Cortex of kidney (tissue), 1 donor: ENCODE measurements at places on chromosomes 7 and 10.

GRCh38 chr7:41628901-41629300 lies 74.0 kb downstream of the INHBA start:
- DNase-seq: no peak

GRCh38 chr7:158160199-158160598 lies 427.4 kb downstream of the PTPRN2 start:
- DNase-seq: no peak

DNA sequence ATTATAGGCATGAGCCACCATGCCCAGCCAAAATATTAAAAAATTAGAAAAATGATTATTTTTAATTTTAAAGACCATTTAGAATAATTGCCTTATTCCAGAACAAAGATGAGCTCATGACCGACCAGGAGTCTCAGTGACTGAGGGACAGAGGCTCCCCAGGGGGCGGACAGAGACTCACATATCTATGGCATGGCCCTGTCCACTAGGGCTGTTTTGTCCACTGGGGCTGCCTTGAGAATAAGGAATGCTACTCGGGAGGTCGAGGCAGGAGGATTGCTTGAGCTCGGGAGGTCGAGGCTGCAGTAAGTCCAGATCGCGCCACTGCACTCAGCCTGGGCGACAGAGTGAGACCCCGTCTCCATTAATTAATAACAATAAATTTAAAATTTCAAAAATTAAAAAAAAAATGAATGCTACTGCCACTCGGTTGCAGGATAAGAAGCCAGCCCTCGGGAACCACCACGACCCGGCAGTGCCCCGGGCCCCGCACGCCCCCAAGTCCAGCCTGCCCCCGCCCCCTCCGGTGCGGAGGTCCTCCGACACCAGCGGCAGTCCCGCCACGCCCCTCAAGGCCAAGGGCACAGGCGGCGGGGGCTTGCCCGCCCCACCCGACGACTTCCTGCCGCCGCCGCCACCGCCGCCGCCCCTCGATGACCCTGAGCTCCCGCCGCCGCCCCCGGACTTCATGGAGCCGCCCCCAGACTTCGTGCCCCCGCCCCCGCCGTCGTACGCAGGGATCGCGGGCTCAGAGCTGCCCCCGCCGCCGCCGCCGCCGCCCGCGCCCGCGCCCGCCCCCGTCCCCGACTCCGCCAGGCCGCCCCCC lies 128.6 kb downstream of the APBB1IP start:
- no peak for DNase-seq

DNA sequence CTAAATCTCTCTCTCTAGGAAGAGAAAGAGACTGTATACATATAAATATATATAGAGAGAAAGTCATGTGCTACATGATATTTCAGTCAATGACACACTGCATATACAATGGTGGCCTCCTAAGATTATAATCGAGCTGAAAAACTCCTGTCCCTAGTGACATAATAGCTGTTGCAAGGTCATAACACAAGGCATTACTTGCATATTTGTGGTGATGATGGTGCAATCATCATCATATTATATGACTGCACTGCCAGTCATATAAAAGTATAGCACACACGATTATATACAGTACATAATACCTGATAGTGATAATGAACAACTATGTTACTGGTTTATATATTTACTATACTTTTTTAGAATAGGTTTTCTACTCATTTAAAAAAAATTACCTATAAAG lies 316.7 kb downstream of the FGFR2 start:
- no peak for DNase-seq
